ENCODE measurements at places on chromosomes 4 and X.
A peak's percentile ranks its signal among the peaks of the same experiment; 100 is the strongest.

DNA sequence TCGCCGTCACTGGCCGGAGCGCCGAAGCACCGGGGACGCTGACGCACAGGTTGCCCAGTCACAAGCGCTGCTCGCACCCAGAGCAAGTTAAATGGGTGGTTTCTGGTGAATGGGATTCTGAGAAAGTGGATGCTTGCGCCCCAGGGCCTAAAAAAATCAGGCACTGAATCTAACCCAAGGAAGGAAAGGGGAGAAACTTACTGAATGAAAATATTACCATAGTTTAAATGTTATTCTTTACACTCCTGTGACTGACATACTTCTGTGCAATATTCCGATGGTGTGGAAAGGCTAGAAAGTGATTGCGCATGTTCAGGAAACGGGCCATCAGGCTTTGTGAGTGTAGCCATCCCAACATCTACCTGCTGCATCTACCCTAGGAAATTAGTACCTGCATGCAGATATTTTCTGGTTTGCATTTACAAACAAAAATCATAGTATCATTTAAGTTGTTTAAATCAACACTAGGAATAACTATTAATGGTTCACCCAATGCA is 838 bp upstream of the ABCG2 start:
- DNase-seq: no peak

- no peak for DNase-seq
These were observed 271.1 kb downstream of the DCAF12L2 start for GRCh38 chrX:125894947-125895346.

- DNase-seq: no peak
These were observed 1594.6 kb downstream of the ARAP2 start for GRCh38 chr4:34649716-34650115.

DNA sequence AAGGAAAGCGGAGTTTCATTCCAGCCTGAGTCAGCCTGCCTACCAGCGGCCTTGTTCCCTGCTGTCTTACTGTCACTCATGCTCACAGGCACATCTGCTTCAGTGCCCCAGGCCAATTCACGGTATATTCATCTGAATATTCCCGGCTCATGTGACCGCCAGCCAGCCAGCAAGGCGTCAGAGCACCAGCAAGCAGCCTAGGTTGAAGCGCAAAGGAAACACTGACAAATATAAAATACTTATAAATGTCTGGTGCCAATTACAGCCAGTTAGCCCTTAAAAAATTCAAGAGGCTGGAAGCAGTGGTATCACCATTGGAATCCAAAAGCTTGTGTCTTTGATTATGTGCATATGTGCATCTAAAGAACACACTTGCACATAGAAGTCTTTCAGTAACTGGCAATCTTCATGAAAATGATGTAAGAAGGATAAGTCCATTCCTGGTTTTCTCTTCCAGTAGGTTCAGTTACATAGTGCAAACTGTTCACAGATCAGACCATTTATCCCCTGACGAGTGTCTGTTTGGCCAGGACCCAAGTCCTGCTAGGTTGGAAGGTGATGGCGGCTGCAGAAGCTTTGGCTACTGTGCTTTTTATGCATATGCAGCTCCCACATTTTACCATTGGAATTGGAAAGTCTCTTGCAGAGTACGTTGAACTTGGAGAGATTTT is 61.3 kb downstream of the LUZP4 start:
- DNase-seq: peak; percentile 71

DNA sequence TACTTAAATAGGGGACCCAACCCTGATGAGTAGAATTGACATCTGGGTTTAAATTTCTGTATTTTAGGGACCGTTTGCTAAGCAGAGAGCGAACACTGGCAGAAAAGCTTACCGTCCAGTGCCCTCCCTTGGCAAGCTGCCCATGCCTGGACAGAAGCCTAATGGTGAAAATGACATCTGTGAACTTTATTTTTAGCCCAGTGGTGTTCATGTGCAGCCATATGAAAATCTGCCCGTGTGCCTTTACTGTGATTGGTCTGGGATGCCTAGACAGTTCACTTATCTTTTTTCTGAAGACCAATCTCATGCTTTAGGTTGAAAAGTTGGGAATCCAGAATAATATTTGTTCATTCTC is 1.1 kb downstream of the STBD1 start:
- no peak for DNase-seq

- no peak for DNase-seq
These were observed 42.3 kb downstream of the QRFPR start for GRCh38 chr4:121338518-121338917.

DNA sequence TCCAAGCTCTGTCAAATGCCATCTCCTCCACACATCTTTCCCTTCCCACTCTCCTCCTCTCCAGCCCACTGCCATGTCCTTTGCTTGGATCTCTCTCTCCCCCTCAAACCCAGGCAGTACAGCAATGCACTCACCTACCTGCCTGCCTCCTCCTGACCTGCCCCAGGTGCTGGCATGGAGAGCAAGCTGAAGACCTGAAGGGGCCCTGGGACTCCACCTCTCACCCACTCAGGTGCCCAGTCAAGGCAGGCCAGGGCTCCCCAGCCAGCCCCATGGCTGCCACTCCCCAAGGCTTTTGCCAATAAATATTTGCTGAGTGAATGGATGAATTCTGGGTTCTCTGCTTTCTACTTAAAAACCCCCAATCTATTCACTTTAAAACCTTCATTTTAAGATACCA is 12.6 kb upstream of the PHKA2 start:
- DNase-seq: no peak

- DNase-seq: peak; percentile 70
These were observed 25.4 kb upstream of the SLAIN2 start for GRCh38 chr4:48315728-48316630.

DNA sequence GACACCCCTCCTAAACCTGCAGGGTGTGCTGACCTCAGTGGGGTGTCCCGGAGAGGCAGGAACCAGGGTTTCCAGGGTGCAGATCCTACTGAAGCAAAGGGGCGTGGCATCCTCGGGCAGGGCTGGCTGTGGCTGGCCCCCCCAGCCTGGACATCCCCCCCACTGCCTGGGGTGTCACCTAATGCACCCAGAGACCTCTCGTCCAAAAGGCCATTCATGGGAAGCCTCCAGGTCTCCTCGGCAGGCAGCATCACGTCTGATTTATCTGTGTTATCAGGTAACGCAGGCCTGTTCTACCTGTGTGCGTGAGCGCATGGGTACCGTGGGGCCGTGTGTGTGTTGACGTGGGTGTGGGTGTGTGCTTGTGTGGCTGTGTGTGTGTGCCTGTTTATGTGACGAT is 210.0 kb downstream of the SHOX start:
- no peak for DNase-seq

- DNase-seq: peak; percentile 67
These were observed 240.3 kb upstream of the GPC4 start for GRCh38 chrX:133655275-133656265.

- DNase-seq: no peak
These were observed 34.2 kb upstream of the MAGEA8 start for GRCh38 chrX:149846789-149847188.

- DNase-seq: no peak
These were observed 8.5 kb upstream of the GUCY1A1 start for GRCh38 chr4:155657985-155658680.

- DNase-seq: no peak
These were observed 76.1 kb upstream of the LIMCH1 start for GRCh38 chr4:41461780-41462307.

GRCh38 chr4:123064390-123064789 is 142.0 kb upstream of the NUDT6 start:
- peak; percentile 36 for DNase-seq

DNA sequence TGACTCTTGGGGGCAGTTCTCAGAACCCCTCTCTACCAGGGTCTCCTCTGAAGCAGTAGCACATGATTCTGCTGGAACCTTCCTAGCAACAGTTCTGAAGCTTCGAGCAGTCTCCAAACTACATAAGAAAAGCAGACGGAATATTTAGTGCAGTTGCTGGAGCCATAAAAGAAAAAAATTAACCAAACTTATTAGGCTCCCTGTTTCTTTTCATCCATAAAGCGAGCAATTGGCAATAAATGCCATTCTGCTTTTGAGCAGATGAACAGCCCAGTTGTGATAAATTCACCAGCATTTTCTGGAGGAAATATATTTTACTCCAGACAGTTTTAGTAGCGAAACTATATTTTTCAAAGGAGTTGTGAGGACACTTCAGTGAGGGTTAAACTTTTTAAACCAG is 250.1 kb upstream of the BOD1L1 start:
- no peak for DNase-seq

DNA sequence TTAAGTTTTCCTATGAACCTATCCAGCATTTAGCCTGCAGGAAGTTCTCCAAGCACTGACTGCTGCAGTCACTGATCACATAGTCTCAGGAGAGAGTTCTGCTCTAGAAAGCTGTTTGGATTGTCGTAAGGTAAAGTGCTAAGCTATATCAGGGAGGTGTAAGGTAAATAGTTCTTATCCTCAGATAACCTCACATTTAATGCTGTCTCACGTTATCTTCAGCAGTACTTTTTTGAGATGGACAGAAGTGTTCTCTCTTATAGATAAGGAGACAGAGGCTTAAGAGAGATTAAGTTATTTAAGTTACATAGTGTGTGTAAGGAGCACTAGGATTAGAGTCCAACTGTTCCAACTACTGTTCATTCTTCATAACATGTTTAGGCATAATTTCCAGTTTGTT is 77.9 kb downstream of the STIM2 start:
- DNase-seq: no peak

GRCh38 chr4:170671171-170671570 is 581.4 kb upstream of the AADAT start:
- no peak for DNase-seq

- DNase-seq: no peak
These were observed 89.0 kb downstream of the GPRIN3 start for GRCh38 chr4:89218587-89218986.

DNA sequence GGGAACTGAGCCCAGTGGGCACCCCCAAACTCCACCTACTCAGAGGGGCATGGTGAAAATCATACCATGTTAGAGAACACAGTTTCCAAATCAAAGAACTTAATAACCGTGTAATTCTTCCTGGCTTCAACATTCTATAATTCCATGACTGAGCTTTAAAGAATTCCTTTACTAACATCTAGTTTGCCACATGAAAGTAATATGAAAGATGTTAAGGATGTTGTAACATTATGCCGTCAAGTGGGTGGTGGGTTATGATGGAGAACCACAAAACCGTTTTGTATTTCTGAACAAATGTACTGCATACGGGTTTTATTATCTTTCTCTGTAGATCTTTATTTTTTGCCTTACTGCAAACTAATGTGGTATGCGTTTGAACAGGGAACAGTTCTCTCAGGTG is 549.0 kb upstream of the MAGEB2 start:
- DNase-seq: peak; percentile 76

DNA sequence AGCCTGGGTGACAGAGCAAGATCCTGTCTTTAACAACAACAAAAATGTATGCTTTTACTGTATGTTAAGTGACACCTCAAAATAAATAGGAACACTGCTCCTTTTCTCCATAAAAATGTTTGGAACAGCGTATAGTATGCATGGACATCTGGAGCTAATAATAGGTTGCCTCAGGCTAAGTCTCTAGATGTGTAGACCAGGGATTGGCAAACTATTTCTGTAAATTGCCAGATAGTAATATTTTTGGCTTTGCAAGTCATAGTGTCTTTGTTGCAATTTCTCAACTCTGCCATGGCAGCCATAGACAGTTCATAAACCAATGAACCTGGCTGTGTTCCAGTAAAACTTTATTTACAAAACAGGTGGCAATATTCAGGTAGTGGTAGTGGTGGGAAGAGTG is 76.6 kb upstream of the CBLL2 start:
- DNase-seq: peak; percentile 31

DNA sequence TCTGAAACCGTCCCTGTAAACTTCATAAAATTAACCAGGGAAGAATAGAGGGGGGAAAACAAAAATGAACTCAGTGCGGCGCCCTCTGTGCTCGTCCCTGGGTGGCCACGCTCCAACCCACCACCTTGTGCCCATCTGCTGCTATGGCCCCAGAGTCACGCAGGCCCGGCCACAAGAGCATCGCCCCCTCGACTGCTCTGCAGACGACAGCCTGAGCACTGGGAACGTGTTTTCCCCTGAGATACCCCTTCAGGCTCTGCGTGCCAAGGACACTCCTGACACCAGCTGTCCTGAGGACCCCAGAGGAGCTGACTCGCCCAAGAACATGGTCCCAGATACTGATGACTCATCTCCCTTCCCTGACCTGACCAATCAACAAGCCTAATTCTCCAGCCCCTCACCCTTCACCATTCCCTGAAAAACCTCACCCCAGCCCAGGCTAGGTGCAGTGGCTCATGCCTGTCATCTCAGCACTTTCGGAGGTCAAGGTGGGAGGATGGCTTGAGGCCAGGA is 64.1 kb upstream of the GPR78 start:
- no peak for DNase-seq

DNA sequence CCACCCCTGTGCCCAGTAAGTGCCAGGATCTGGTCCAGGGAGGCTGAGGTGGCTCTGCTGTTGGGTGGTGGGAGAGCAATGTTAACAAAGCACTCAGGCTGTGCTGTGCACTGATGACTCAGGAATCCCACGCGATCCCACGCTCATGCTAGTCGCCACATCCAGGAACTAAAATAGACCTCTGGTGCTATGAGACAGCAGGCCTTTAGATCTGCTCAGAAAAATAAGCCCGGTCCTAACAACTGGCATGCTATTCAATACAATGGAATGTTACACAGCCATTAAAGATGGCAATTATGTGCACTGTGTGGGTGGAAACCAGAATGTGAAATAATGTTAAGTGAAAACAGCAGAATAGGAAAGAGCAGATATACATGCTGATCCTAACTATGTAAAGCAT is 26.0 kb downstream of the ARL13A start:
- peak; percentile 83 for DNase-seq

DNA sequence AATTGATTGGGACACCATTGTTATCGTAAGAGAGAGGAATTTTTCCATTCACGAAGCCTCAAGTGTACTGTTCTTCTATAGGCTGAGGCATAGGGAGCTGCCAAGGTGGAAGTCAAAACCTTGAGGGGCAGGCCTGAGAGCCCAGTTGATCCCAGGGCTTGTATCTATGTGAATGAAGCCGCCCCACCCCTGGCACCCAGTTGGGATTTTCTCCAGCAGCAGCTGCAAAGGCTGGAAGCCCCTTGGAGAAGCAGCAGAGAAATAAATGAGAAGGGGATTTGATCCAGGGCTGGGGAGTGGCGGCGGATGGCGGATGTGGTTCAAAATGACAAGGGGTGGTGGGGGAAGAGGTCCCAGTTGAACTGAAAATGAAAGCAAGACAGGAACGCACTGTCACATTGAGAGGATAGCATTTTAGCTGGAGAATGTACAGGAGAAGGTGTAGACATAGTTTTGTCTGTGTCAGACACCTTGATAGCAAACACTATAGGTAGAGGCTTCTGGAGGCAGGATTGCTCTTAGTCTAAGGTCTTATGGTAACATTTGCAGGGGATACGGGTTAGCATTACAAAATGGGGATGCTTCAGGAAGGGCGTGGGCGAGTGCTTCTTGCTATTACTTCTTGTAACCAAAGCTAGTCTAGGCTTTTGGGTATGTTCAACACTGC is 32.6 kb downstream of the DOCK11 start:
- DNase-seq: no peak

All from fibroblast of skin of right biceps (primary cell).